ENCODE measurements at places on chromosomes 5 and 9. TPM values are rescaled to one million over a fixed set of nuclear protein-coding genes. Genes with fewer than 3 reads are reported as not detected.
A peak's percentile ranks its signal among the peaks of the same experiment; 100 is the strongest.

GRCh38 chr9:21399956-21400355, 9.0 kb upstream of the IFNA8 start:
- no peak for DNase-seq

Gene PLPP7
- 13.3 TPM for total RNA-seq

Gene SLC25A46
- 63.3 TPM for total RNA-seq

Gene REEP2
- 55.9 TPM for total RNA-seq

Gene LRRC19
- not detected for total RNA-seq

- no peak for DNase-seq
These were observed 47.8 kb downstream of the RNF145 start for GRCh38 chr5:159161361-159162214.

DNA sequence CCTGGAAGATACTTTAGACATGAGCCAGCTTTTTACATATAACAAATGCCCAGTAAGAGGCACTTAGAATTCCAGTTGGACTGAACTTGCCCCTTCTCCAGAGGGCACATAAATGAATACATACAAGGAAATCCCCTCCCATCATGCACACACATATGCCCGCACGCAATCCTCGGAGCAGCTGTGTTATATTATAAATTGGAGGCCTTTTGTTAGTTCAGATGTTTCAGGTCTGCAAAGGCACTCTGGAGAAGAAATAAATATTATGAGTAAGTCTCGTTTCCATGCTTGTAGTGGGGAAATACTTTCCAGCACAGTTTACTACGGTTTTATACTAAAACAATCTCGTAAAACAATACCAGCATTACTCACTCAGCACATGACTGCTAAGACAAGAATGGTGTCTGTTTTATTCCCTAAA, 17.6 kb upstream of the MUSK start:
- no peak for DNase-seq

- DNase-seq, result no peak
These were observed 47.2 kb downstream of the XRCC4 start for GRCh38 chr5:83124593-83124992.

- no peak for DNase-seq
These were observed 281.9 kb downstream of the MARCHF11 start for GRCh38 chr5:15897656-15898055.

Gene URM1
- total RNA-seq, result 36.8 TPM

DNA sequence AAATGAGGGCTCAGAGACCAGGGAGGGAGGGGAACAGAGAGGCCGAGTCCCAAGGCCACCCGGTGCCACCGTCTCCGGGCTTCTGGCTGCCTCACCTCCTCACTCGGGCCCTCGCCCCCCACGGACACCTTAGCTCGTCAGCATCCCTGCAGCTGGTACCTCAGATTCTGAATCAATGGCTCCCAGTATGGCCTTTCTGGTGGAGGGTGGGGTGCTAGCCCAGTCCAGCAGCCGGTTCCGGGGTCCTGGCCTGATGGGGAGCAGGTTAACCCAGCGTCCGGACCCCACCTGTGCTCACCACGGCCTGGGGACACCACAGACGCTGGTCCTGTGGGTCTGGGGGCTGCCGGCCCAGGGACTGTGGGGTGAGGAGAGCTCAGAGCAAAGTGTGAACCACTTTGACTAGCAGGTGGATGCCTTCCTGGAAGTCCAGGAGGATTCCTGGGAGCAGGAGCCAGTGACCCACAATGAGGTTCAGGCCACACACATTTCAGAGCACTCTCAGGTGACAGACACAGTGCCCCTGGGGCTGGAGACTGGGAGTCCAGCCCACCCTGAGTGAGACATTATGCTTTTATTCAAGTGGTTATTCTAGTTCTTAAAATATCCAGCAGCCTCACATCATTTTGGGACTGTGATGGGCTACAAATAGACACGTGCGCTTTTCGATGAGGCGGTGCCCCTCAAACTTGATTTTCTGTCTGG, 53.3 kb downstream of the AHRR start:
- peak; percentile 88 for DNase-seq

Gene HRCT1
- 3.7 TPM for total RNA-seq

- no peak for DNase-seq
These were observed 14.1 kb downstream of the BTNL9 start for GRCh38 chr5:181054138-181054537.

DNA sequence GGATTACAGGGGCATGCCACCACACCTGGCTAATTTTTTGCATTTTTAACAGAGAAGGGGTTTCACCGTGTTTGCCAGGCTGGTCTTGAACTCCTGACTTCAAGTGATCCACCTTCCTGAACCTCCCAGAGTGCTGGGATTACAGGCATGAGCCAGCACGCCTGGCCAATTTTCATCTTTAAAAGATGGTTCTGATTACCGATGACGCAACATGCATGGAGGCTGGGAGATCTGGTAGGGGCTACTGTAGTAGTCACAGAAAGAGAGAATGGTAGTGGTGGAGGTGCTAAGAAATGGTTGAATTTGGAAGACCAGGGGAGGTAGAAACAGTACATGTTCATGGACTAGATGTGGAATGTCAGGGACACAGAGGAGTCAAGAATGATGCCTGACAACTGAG, 22.4 kb upstream of the RETREG1 start:
- no peak for DNase-seq

Gene STPG3
- not detected for total RNA-seq

- peak; percentile 89 for DNase-seq
These were observed 85.9 kb upstream of the LIFR start for GRCh38 chr5:38642189-38642911.

- no peak for DNase-seq
These were observed 97.8 kb downstream of the STK32A start for GRCh38 chr5:147332658-147333057.

GRCh38 chr5:39169081-39169480, 50.3 kb downstream of the FYB1 start:
- peak; percentile 34 for DNase-seq

DNA sequence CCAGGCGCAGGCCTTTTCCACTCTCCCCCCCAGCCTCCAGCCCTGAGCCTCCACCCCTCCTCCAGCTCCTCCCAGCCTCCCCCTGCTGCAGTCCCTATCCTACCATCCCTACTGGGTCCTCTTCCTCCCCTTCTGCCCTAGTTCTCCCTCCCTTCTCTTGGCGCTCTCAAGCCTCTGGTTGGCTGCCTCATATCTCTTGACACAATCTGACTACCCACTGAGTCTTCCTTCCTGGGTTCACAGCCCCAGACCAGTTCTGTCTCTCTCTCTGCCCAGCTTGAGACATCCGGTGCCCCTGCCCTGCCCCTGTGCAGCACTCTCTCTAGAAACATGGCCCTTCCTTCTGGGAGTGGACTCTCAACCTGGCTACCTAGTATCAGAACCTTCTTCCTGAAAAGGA, 76.2 kb downstream of the TSPAN17 start:
- no peak for DNase-seq

DNA sequence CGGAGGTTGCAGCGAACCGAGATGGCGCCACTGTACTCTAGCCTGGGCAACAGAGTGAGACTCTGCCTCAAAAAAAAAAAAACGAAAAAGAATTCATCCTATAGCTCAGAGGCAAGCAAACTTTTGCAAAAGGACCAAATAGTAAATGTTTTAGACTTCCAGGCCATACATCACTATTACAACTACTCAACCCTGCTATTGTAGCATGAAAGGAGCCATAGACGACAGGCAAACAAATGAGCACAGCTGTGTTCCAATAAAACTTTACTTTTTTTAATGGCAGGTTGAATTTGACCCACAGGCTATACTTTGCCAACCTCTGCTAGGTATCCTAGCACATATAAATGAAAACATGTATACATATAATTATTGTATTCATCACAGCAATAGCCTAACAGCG, 58.9 kb upstream of the SLC30A5 start:
- DNase-seq, result no peak

DNA sequence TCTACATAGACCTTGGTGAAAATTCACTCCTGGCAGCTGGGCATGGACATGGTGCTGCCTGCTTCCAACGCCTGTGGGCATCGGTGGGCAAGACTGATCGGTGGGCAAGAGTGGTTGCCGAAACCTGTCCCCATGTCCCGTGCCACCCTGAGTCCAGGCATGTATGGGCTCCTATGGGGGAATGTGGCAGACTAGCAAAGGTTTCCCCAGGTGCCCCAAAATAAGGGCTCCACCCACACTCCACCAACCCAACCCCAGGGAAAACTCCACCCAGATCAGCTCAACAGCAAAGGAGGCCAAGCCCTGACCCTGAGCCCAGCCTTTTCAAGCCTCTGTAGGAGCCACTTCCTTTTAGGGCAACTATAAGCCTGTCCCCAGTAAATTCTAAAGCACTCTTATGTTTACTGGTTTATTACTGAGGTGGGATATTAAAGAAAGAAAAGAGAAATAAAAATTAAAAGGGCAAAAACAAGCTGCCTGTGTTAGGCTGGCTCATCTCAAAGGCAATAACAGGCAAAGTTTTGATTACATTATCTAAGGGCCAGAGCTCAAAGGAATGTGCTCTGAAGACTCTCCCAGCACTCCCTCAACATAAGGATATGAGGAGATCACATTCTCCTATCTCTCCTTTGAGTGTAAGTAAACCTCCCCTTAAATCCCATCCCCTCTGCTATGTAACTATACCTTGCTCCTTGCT, 8.9 kb upstream of the SPATA31E1 start:
- DNase-seq, result peak; percentile 75

DNA sequence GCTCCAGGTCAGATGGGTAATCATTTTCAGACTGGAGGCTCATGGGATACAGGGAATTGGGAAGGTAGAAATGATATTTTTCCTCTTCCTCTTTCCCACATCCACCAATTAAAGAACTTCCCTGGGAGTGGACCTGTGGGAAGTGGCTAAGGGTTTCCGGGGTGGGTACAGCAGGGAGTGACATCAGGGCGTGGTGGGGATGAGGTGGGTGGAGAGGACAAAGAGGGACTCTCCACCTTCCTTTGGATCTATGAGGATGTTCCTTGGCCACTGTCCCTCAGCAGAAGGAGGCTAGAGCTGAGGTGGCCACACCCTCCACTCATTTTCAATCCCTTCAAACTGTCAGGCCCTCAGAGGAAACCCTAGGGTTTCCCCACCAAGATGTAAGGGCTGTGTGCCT, 54.7 kb downstream of the IRF1 start:
- DNase-seq, result no peak

Gene PPP6C
- total RNA-seq, result 32.8 TPM

GRCh38 chr9:120944434-120944843, 17.8 kb upstream of the TRAF1 start:
- no peak for DNase-seq

- DNase-seq, result no peak
These were observed 61.9 kb upstream of the RAPGEF1 start for GRCh38 chr9:131801810-131802209.

Gene DMRT1
- not detected for total RNA-seq

DNA sequence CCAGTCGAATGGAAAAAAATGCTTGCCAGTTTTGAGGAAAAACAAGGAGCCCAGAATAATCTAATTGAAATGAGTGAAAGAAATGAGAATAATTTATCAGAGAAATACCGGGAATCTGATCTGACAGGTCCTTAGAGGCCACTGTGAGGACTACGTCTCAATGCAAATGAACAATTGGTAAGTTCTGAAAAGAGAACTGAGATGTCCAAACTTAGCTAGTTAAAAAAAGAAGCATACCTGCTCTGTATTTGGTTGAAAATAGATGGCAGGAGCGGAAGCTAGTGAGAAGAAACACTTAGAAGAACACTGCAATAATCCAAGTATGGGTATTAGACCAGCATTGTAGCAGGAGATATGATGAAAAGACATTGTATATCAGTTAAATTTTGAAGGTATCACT, 161.2 kb downstream of the CDH9 start:
- DNase-seq, result no peak

- DNase-seq, result no peak
These were observed 114.2 kb upstream of the ICE1 start for GRCh38 chr5:5308319-5308718.

DNA sequence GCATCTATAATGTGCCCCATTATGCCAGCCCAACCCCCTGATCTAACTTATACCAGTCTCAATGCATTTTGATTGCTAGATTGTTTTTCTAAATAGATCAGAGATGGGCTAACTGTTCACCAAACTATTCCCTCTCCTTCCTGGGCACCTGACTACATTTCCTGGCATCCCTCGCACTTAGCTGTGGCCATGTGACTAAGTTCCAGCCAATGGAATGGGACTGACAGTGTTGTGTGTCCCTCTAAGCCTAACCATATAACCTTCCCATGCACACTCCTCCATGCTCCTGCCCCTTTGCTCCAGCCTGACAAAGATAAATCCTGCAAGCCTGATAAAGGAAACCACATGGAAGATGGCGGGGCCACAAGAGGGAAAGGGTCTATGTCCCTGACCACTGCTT, 12.3 kb upstream of the IFNK start:
- DNase-seq, result peak; percentile 64

Gene NR6A1
- 2.8 TPM for total RNA-seq

- no peak for DNase-seq
These were observed 131.2 kb downstream of the ROR2 start for GRCh38 chr9:91818647-91819403.

Gene FOXD4L5
- not detected for total RNA-seq

GRCh38 chr5:2566284-2566683, 185.2 kb downstream of the IRX2 start:
- no peak for DNase-seq

- DNase-seq, result no peak
These were observed 33.4 kb upstream of the PPP3R2 start for GRCh38 chr9:101628173-101628572.

GRCh38 chr9:4238522-4238921, 61.3 kb downstream of the GLIS3 start:
- DNase-seq, result no peak

Gene PCDHGB4
- total RNA-seq, result 3.8 TPM

DNA sequence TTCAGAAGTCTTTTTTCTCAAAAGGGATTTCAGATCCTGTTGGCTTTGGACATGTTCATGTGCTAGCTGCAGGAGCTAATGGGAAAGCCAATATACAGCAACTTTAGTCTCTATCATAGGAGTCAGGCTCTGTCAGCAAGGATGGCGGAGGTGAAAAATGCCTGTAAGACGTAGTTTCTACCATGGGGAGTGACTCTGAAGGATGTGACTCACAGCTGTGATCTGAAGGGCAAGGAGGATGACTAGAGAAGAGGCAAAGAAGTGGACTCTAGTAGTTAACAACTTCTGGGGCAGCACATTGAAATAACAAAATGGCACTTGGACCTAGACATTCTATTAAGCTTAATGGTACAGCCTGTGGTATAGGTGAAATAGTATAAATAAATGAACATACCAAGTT, 3.1 kb upstream of the NDUFS4 start:
- no peak for DNase-seq

Gene IL13
- total RNA-seq, result not detected

- no peak for DNase-seq
These were observed 34.2 kb downstream of the SUSD1 start for GRCh38 chr9:112140936-112141335.

Gene PCDHB12
- 2.5 TPM for total RNA-seq

Measured in esophagus muscularis mucosa (tissue), 4 donors.